ENCODE measurements at places on chromosomes 6 and 20.

- no peak for DNase-seq
Observed at GRCh38 chr6:108779536-108780275, 68.5 kb upstream of the ARMC2 start.

- no peak for DNase-seq
Observed at GRCh38 chr20:53833333-53834061, 236.9 kb downstream of the BCAS1 start.

DNA sequence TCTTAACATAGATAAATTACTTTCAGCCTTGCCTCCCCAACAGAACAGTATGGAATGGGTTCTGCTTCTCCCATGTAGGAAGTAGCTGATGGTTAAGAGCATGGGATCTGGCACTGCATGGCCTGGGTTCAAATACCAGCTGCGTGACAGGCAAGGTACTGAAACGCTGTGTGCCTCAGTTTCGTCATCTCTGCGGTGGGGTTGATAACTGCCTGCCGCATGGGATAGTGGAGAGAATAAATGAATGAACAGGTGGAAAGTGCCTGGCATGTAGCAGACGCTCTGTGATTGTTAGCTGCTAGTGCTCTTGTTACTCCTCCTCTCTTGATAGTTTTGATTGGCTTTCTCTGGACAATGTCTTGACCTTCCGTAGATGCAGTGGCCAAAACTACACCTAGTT is 213.3 kb downstream of the ZDHHC14 start:
- no peak for DNase-seq

- no peak for DNase-seq
Observed at GRCh38 chr20:44405785-44406571, 50.5 kb downstream of the HNF4A start.

- DNase-seq: no peak
Observed at GRCh38 chr20:48411919-48412522, 415.8 kb downstream of the PREX1 start.

GRCh38 chr6:107676042-107676441 is 148.1 kb downstream of the SCML4 start:
- DNase-seq: no peak

- peak; percentile 87 for DNase-seq
Observed at GRCh38 chr20:51563486-51564332, 21.2 kb upstream of the NFATC2 start.

DNA sequence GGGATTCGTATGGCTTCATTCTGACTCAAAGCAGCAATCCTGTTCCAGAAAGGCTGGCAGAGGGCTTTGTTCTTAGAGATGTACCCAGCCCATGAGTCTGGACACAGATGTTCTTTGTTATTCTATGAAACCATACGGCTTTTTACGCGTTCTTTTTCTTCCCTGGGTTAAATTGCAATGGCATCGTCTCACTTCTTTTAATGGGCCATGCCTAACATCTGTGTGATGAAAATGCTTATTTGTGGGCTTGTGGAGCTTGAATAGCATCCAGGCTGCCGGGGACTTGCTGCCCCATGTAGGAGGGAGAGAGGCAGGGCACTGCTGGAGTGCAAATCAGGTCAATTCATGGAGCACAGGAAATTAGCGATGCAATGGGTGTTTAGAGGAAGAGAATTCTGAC is 19.4 kb downstream of the FAM50B start:
- no peak for DNase-seq

DNA sequence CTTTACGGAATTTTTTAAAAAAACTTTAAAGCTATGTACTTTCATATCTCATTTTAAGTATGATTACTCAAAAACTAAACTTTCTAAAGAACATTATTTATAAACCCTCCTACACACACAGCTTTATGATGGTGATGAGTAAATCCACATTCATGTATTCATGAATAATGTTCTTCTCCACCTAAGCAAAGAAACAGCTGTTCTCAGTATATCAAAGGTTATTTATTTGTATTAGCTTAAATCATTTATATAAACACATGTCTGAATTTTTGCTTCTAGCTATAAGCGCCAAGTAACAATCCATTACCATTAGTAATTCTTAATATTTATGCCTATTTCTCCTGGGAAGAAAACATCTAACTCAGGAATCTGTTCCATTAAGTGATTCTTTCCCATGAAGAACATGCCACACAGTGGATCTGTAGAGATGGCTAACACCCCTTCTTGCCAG is 63.3 kb downstream of the SMLR1 start:
- no peak for DNase-seq

GRCh38 chr20:43188861-43189553 is 699 bp downstream of the PTPRT start:
- DNase-seq: no peak

GRCh38 chr20:44287272-44288097 is 23.5 kb downstream of the FITM2 start:
- no peak for DNase-seq
